ENCODE measurements at places on chromosomes 1 and 21. TPM values are rescaled to one million over a fixed set of nuclear protein-coding genes. Genes with fewer than 3 reads are reported as not detected.
A peak's percentile ranks its signal among the peaks of the same experiment; 100 is the strongest.

DNA sequence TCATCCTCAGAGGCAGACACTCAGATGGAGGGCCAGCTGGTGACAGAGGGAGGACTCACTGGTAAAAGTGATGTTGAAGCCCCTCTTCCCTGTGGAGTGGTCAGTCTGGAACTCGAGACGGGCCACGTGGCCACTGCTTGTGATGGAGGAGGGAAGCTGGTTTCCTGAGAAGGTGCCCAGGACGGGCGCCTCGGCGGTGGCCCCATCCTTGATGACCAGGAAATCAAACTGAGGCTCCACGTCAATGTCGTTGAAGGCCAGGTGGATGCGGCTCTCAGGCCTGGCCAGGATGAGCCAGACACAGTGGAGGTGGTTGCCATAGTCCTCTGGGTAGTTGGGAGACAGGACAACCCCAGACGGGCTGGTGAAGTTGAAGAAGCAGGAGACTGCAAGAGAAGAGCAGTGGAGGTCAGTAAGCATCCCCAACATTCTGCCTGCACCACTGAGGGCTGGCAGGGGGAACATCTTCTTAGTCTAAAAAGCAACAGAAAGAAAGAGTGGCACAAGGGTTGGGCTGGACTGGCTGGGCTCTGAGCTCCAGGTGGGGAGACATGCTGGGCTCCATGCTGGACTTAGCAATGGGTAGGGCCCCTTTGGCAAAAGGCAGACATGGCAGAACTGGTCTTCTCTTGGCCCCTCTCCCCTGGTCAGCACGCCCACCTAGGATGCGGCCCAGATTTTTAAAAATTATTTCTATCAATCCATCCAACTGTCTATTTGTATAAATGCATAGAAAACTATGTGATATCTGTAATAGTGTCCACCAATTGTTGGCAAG is 120.5 kb upstream of the HMGB4 start:
- no peaks in the 10 kb centered on the region for H3K27me3 ChIP-seq
- DNase-seq, result no peak
- no peak overlapping the region for H3K27ac ChIP-seq
- no peak overlapping the region for H3K4me3 ChIP-seq
- no peaks in the 10 kb centered on the region for H3K4me1 ChIP-seq

DNA sequence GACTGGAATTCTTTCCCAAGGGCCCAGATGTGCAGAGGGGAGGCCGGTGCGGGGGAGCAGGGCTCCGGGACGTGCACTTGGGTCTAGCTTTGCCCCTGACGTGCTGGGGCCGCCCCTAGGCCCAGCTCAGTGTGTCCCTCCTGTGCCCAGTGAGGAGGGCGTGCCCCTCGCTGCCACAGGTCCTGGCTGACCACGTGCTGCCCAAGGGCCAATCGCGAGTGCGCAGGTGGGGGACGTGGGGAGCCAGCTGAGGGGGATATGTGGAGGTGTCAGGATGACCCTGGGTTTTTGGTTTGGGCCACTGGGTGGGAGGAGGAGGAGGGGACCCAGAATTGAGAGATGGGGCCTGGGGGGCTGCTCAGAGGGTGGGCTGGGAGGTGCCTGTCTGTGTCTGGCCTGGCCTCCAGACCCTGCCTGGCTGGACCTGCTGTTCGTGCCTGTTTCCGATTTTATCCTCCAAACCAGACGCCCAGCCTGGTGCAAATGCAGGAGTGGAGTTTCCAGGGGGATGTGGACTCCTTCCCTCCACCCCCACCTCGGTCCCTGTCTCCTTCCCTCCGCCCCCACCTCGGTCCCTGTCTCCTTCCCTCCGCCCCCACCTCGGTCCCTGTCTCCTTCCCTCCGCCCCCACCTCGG is 6.1 kb upstream of the RNF223 start:
- peak; percentile 80 for DNase-seq
- H3K27ac ChIP-seq, result peak overlapping the region; percentile 76
- peak overlapping the region; percentile 49 for H3K4me3 ChIP-seq
- H3K36me3 ChIP-seq, result no peaks in the 10 kb centered on the region

- no peak for DNase-seq
- no peaks in the 10 kb centered on the region for H3K27me3 ChIP-seq
- H3K36me3 ChIP-seq, result no peaks in the 10 kb centered on the region
- no peak overlapping the region for H3K4me3 ChIP-seq
- no peaks in the 10 kb centered on the region for H3K4me1 ChIP-seq
Measured at GRCh38 chr1:150121236-150121862, 28.4 kb upstream of the PLEKHO1 start.

DNA sequence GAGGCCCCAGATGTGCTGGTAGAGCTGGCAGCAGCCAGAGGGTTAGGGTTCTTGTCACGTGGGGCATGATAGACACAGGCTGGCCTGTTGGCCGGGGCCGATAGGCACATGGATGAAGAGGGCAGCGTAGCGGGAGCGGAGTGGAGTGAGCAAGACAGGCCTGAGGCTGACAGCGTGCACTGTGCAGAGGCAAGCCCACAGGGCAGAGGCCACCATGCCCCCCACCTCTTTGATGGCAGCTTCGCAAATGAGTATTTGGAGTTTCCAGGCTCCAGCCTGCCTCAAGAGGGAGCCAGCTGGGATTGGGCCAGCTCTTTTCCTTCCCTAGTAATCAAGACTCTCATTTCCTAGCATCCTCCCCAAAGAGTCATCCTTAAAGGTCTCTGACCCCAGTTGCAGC is 43.5 kb downstream of the TMCC2 start:
- H3K4me1 ChIP-seq, result peaks cover 48% of the 10 kb centered on the region
- no peak for DNase-seq
- no peak overlapping the region for H3K27ac ChIP-seq
- no peaks in the 10 kb centered on the region for H3K27me3 ChIP-seq

Gene CELA3A
- total RNA-seq, result not detected
